ENCODE measurements at places on chromosomes 2 and 18.

- DNase-seq: no peak
These were observed 25.7 kb upstream of the THOC1 start for GRCh38 chr18:293536-293935.

- DNase-seq: no peak
These were observed 29.2 kb downstream of the PECR start for GRCh38 chr2:216052420-216052819.

DNA sequence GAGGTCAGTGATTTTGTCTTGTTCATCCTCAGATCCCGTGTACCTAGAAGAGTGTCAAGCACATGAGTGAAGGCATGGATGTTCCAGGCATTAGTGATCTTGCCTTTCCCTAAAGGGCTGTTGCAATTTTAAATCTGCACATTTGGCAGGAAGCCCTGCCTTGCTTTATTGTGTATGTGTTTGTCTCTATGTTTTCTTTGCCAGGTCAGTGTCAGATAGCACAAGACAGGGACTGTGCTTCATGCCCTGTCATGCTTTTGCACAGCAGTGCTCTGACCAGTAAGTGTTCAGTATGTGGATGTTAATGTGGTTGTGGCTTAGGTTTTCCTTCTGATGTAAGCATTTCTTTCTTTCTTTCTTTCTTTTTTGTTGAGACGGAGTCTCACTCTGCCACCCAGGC lies 131.5 kb downstream of the RGPD3 start:
- DNase-seq: no peak

DNA sequence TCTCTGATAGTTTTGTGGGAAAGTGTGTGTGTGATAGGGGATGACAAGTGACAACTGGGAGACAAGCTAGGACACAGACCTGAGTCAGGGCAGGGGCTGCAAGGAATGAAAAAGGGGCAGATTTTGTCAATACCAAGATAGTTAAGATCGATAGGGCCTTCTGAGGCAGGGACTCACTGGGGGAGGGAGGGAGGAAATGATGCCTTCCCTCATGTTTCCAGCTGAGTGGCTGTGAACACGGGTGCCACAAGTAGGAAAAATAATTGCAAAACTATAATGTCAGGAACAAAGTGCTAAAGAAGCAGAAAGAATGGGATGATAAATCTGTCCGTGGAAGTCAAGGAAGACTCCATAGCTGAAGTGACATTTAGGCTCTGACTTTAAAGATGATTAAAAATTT lies 24.2 kb downstream of the CDH2 start:
- DNase-seq: no peak

DNA sequence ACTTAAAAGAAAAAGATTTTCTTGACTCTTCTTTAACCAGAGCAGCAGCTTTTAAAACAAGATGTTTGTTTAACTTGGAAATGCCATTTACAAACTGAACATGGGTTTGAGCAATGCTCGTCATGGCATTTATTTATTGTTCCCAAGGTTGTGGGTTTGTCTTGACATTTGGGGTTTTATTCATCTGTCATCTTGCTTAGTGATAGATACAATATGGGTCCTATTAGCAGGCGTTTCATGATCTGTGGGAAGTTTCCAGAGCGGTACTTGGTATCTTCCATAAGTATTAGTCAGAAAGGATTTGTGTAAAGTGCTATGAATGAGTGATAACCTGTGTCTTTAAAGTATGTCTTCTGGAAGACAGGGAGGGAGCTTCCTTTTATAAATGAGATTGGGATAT lies 29.9 kb upstream of the MGAT5 start:
- DNase-seq: no peak

GRCh38 chr2:127017548-127017947 lies 89.4 kb downstream of the BIN1 start:
- DNase-seq: no peak

- DNase-seq: no peak
These were observed 82.9 kb downstream of the ADCYAP1 start for GRCh38 chr18:987325-988186.

- no peak for DNase-seq
These were observed 430.2 kb upstream of the PIK3C3 start for GRCh38 chr18:41524674-41525470.

DNA sequence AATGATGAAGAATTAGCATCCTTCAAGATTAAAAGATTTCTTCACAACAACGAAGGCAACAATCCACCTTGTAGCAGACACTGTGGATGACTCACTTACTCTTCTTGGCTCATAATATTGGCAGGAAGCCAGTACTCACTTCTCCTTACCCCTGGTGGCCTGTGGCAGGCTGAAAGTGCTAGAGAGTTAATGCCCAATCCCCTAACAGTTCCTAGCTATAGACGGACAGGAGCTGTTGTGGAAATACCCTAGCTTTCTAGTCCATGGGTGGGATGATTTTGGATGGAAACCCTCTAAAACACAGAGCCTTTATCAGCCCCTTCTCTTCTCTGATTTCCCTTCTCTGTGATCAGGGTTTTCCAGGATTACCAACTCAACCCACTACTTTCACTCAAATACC lies 128.6 kb upstream of the NYAP2 start:
- no peak for DNase-seq

DNA sequence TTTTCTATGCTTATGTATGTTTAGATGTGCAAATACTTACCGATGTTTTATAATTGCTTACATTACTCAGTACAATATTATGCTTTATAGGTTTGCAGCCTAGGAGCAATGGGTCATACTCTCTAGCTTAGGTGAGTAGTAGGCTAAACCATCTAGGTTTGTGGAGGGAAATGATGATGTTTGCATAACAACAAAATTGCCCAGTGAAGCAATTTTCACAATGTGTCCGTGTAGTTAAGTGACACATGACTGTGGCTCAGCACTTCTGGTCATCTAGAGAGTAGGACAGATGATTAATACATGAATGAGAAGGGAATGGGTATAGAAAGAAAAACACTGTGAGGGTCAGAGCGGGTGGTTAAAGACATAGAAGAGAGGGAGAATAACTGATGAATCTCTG lies 2116.2 kb upstream of the PIK3C3 start:
- DNase-seq: no peak

GRCh38 chr18:62634979-62635630 lies 80.2 kb upstream of the PHLPP1 start:
- DNase-seq: no peak

DNA sequence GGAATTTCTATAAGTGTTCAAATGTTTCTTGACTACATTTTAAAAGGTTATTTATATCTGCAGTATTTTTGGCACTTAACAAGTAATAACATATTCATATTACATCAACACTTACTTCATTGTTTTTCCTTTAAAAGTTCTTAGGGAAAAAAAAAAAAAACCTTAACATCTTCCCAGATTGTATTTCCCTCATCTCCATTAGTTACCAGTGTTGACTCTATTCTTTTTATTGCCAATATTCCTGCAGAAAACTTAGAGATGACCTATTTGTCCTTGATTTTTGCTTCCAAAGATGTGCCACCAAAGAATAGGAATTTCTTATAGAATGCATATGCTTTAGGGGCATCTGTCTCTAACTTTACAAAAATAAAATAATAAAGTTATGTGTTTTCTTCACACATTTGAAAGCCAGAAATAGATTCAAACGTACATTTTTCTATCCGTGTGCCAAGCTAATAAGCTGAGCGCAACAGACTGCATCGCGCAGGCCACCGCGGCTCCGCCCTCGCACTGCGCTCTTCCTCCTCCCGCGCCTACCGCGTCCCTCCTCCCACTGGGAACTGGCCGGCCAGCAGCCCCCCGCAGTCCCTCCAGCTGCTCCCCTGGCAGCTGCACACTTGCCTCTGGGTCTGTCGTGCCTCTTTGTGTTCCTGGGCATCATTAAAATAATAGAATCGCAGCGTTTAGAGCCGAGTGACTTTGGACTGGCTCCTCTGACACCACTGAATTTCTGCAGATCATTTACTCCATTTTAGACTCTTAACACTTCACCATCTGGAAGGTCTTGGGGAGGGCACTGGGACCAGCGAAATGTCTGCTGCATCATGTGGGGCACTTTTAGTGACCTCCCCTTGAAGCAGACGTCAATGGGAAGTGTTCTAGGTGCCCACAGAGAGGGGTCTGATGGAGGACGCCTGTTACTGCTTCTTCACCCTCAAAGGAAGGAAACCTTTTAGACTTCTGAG lies 21.2 kb upstream of the NAB1 start:
- DNase-seq: no peak

DNA sequence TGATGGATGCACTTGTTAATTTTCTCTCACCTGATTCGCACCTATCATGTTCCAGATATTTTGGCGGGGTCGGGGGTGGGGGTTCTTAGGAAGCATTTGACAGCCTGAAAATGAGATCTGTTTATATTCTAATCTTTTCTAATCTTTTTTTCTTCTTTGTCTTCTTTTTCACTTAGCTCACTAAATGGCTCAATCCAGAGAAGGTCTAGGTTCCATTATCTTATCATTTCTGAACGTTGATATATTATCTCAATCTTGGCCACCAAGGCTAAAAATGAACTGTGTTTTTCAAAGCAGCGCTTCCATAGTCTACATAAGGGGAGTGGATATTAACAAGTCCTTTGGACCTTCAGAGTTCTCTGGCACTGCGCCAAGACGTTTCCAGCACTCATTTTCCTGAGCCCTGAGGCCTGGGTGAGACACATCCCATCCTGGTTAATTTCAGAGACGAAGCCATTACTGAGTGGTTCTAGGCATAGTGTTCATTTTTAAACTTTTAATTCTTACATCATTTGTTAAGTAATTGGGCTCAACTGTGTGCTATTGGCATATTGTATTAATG lies 229.0 kb downstream of the SOX11 start:
- no peak for DNase-seq

DNA sequence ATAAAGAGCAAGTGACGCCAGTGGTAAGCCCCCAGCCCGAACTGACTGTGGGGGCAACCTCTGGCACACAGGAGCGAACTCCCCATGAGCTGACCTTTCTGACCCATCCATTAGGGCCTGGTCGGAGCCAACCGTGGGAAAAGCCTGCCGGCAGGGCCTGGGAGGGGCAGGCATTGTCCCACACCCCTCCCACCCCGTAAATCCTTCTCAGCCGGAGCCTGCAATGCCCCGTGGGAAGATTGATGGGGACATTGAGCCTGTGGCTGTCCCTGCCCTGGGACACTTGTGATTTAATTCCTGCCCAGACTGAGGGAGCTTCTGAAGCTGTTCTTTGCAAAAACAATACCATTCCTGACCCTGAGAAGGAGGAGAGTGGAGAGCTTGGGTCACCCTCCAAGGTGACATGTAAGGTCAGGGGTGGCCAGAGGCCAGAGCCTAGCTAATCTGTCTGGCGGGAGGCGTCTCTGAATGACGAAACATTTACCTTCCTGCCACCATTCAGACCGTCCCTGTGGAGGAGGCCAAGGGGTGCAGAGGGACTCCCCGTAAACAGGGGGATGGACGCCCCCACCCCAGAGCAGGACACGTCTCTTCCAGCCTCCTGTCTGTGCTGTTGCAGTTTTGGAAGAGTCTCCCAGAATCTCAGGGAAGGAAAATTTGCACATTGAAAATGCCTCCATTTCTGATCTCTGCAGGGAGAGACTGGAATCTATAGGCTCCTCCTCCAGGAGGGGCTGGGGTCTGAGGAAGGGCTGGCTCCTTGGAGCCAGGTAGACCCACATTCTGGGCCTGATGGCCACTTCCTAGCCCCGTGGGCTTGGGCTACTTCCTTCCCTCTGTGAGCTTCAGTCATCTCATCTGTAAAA lies 51.2 kb upstream of the HS6ST1 start:
- no peak for DNase-seq

GRCh38 chr2:176969642-176970359 lies 242.8 kb upstream of the HNRNPA3 start:
- no peak for DNase-seq

DNA sequence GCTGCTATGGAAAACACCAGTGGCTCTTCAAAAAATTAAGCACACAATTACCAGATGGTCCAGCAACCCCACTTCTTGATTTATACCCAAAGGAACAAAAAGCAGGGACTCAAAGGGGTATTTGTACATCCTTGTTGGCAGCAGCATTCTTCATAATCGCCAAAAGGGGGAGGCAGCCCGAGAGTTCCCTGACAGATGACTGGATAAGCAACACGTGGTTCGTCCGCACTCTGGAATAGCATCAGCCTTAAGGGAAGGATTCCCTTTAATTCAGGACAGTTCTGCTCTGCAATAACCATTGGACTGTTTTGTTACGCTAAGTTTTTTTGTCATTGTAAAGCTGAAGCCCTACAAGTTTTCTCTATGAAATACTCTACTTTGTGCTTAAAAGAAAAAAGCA lies 76.7 kb upstream of the TWIST2 start:
- DNase-seq: no peak

DNA sequence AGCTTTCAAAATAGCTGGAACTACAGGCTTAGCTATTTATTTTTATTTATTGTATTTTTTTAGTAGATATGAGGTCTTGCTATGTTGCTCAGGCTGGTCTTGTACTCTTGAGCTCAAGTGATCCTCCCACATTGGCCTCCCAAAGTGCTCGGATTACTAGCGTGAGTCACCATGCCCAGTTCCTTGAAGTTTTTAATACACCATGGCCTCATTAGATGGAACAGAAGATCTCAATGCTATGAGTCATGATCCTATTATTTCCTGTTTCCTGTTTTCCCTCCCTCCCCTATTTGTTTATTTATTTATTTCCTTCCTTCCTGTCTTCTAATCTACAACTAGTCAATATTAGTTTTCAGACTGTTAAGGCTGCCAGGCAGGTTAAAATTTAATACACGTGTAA lies 309.0 kb downstream of the CMPK2 start:
- no peak for DNase-seq

DNA sequence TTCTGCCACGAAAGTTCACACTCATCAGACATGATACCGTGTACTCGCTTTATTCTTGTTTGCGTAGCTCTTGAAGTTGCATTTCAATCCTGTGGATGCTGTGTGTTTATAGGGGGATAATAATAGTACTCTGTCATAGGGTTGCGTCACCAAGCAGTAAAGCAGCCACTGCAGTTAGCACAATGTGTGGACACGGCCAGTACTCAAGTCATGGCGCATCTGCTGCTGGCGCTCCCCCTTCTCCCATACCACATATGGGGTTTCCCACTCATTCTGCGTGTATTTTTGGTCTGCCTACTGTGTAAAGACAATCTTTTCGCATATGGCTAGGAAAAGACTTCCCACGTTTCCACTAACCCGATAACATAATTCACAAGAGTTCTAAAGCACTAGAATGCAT lies 2.1 kb upstream of the ZBTB14 start:
- DNase-seq: no peak

- DNase-seq: no peak
These were observed 359.5 kb downstream of the CPS1 start for GRCh38 chr2:210915912-210916311.

- DNase-seq: no peak
These were observed 952 bp downstream of the ELMOD3 start for GRCh38 chr2:85355521-85355920.

- DNase-seq: no peak
These were observed 381.3 kb downstream of the SOX11 start for GRCh38 chr2:6073191-6074088.

- DNase-seq: no peak
These were observed 257.3 kb downstream of the BCL2 start for GRCh38 chr18:63062246-63062645.

GRCh38 chr18:10670856-10671255 lies 145.0 kb downstream of the NAPG start:
- no peak for DNase-seq

- DNase-seq: no peak
These were observed 35.8 kb upstream of the ZNF804A start for GRCh38 chr2:184562532-184562931.
